ENCODE measurements at places on chromosomes 1 and 21. TPM values are rescaled to one million over a fixed set of nuclear protein-coding genes. Genes with fewer than 3 reads are reported as not detected.
A peak's percentile ranks its signal among the peaks of the same experiment; 100 is the strongest.

Gene ATP1A4
- total RNA-seq = not detected

- no peak for DNase-seq
Observed at GRCh38 chr1:214664651-214665433, 61.8 kb downstream of the CENPF start.

Gene CLCA2
- not detected for total RNA-seq

- no peak for DNase-seq
Observed at GRCh38 chr1:23533246-23534023, 2.4 kb upstream of the E2F2 start.

DNA sequence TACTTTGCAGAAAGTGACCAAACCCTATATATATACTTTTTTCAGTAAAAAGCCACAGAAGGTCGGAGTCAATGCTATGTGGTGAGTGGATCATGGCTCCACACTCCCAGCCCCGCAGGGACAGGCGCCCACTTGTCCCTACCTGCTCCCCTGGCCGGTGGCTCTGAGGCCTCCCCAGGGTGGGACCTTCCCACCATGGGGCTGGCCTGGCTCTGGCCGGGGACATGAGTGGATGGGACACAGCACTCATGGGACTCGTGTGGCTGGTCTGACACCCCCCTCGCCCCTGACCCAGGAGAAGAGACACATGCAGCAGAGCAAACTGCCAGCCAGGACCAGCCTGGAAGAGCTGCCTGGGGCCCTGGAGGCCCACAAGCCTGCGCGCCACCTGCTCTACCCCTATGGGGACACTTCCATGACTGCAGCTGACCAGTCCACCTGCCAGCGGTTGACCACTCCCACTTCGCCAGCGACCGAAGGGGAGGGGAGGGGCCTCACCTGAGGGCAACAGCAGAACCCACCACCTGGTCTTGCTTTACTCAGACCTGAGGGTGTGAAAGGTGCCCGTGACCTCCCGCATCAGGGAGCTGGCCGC, 2.2 kb downstream of the SPATC1L start:
- peak; percentile 56 for DNase-seq

Gene AGT
- not detected for total RNA-seq

GRCh38 chr1:98034505-98034904, 113.7 kb upstream of the DPYD start:
- no peak for DNase-seq

- no peak for DNase-seq
Observed at GRCh38 chr1:166814611-166815010, 24.7 kb upstream of the POGK start.

Gene TMEM200B
- 0.72 TPM for total RNA-seq

GRCh38 chr21:42199868-42200463, 19.0 kb upstream of the ABCG1 start:
- DNase-seq = no peak

DNA sequence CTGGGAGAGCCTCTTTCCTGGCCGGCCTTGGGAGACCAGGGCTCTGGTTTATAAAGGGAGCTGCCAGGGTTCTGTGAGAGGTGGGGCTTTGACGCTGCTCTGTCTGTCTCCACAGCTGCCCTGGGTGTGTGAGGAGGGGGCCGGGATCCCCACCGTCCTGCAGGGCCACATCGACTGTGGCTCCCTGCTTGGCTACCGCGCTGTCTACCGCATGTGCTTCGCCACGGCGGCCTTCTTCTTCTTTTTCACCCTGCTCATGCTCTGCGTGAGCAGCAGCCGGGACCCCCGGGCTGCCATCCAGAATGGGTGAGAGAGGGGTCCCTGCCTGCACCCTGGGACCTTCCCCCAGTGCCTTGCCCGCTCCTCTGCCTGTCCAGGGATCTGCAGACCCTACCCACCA, 11.6 kb downstream of the SERINC2 start:
- DNase-seq = no peak

DNA sequence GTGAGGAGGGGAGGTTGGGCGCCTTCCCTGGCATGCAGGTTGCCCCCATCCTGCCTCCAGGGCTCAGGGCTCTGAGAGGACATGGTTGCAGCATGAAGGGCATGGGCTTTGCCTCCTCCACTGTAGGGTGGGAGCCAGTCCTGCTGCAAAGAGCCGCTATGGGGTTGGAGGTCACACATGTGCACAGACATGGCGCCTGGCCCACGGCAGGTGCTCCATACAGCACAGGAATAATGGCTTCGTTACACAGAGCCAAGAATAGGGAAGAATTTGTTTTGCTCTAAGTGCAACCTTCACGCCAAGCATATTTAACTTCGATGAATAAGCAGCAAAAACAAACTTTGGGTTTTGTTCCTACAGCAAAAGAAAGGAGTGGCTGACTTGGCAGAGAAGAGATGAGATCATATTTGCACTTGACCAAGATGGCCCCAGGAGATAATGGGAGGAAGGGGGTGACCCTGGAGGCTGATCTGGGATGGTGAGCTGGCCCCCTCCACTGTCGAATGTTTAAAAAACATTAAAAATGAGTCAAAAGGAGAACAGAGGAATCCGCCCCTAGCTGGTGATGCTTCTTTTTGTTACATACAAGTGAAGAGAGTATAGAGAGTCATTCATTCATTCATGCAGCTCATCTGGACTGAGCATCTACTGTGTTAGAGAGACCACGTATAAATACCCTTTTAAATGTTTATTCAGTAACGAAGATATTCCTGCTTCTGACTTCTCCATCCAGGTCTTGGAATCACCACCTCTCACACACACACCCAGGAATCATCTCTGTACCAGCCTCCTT, 12.4 kb upstream of the C2CD2 start:
- DNase-seq = no peak

GRCh38 chr1:159791031-159791430, 10.3 kb downstream of the DUSP23 start:
- no peak for DNase-seq

GRCh38 chr1:162994921-162995320, 74.2 kb upstream of the RGS4 start:
- DNase-seq = no peak

DNA sequence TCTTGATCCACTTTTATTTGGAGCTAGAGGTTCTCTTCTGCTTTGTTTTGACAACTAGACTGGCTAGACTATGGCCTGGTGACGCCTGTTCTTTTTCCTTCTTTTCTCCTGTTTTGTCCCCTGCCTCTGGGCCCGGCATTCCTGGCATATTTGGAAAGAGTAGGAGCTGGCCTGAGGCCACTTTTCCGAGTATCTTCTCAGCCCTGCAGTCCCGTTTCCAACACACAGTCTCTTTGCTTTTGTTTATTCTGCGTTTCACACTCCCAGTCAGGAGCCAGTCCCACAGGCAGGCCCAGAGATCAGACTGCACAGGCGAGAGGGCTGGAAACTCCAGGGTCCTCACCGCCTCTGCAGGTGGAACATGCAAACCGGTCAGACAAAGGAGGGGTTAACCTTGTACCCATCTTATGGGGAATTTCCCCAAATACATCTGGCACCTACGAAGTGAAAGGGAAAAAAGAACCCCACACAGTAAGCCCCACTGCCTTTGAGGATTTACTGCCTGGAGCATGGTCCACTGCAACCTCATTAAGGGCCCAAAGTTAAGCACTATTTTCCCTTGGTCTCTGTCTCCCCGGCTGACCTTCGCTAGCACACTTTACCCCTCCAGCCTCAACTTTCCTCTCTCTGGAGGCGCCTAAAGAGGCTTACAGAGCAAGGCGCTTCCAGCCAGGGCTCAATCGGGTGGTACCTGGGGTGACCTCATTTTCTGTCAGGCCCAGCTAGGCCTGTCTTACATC, 141.1 kb downstream of the TOMM20 start:
- DNase-seq = peak; percentile 73

DNA sequence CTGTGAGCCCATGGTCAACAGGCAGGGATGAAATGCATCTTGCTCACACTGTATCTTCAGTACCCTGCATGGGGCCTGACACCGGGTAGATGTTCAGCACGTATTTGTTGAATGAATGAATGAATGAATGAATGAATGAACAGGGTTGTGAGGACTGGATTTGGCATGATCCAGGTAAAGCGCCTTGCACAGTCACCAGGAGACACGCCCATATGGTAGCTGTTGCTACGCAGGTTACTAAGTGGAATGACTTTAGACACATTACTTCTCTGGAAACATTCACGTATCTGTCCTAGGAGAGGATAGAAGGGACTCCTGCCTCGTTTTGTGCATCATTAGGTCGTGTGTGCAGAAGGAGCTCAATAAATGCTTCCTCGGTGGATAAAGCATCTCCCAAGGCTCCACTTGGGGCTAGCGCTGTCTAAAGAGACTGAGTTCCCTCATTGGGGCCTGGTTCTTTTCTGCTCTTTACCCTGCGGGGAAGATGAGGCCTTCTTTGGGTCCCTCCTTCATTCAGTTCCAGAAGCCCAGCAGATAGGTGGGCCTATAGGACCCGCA, 54.2 kb downstream of the NDUFS5 start:
- DNase-seq = no peak

GRCh38 chr1:1360506-1361169, 2.3 kb upstream of the MXRA8 start:
- DNase-seq = no peak

DNA sequence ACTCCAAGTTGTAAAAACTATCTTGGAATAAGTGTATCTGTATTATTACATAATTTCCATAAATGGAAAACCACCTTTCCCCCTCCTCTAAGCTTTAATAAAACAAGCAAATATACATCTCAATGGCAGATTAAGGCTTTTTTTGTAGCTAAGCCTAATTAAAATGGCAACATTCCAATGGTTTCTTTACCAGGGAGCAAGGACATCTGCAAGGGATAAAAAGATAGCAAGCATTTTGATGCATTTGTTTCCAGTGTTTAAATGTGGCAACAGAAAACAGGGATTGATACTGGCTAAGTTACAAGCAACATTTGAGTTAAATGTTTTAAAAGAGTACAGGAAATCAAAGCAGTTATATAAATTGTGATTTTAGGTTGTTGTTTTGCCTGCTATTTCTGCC, 1012.7 kb downstream of the ADGRL2 start:
- no peak for DNase-seq

DNA sequence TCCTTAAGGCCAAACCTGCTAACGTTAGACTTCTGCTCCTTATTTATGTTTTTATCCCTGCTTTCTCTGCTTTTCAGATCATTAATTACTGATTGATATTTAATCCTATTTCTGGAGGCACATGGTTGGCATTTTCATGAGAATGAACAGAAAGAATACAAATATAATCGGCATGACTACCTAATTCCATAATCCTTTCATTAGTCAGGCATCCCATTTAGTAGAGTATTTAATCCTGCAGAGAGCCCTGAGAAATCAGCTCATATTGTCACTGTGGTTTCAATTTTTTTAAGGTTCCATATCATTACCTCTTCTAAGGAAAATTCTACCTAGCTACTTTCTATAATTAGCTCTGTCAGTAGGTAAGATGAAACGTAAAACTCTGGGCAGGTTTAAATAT, 238.8 kb downstream of the NCAM2 start:
- no peak for DNase-seq

- no peak for DNase-seq
Observed at GRCh38 chr1:85623061-85623471, 42.5 kb downstream of the CCN1 start.

All from activated CD4-positive, alpha-beta T cell treated with anti-CD3 and anti-CD28 coated beads, Interleukin-2, amount 10 ng/mL, durations not matched to agents 24 days and 14 days (primary cell).